KG1 (cell line): ENCODE measurements at places on chromosomes 11 and 22.

DNA sequence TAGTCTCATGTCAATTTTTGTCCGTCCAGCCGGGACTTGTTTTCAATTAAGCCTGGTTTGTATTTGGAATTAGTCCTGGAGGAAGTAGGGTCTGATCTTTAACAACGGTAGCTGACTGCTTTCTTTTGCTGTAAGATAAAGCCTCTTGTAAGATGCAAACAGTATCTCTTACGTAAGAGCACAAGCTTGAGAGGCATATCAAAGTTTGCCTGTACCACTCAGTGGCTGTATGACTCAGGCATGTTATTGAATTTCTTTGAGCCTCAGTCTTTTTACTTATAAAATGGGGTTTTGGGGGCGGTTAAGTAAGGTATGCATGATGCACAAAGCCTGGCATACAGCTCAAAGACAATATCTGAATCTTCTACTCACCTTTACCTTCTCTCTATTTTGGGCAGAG, 198.4 kb upstream of the NARS2 start:
- no peak for DNase-seq

DNA sequence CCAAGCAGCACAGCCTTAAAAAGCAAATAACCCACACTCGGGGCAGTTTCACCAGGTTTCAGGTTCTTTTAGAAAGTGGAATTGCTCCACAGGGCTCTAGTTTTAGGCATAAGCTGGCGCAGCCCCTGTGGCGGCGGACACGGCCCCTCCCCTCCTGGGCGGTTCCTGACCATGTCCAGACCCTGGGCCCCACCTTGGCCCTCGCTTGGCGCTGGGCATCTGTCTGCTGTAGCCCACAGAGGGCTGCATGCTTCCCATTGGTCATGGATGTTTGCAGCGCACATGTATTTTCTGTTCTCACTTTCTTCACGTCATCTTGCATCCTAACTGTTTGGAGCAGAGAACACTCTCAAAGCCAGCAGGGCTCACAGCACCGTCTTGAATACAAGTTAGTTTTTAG, 244.3 kb downstream of the BRD1 start:
- DNase-seq = no peak

GRCh38 chr11:128735935-128736605, 42.2 kb downstream of the FLI1 start:
- DNase-seq = no peak

GRCh38 chr11:111942829-111943228, 5.7 kb downstream of the DIXDC1 start:
- no peak for DNase-seq

DNA sequence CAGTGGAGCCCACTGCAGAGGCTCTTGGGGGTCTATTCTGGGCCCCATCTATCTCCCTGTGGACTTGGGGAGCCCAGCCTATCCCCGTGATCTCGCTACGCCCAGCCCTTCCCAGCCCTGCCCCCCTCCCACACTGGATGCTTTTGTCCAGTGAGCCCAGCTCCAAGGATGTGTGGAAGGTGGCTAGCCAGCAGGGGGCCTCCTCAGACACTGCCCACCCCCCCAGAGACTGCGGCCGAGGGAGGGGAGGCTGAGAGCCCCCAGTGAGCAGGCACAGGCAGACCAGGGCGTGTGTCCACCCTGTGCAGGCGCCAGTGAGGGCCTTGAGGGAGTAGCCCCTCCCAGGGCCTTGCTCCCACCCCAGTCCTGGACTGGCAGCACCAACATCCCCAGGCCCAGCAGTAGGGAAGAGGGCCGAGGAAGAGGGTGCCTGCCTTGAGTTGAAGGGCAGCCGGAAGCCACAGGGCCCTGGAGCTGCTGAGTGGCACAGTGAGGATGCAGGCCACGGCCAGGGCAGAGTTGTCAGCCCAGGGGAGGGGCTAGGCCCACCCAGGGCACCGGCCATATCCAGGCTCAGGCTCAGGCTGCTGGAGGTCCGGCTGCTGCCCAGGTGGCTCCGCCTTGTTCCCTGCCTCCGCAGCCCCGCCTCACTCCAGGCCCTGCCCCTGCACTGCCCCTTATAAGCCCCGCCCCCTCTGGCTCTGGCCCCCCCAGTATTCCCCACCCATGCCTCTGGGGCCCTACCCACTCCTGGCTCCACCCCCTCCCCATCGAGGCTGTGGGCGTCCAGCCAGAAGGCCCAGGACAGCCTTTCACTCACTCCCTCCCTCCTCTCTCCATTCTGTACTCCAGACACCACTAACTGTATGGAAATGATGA, 28.0 kb downstream of the MOB2 start:
- no peak for DNase-seq

- DNase-seq = no peak
These were observed 90.6 kb downstream of the TMEM135 start for GRCh38 chr11:87128372-87128771.

DNA sequence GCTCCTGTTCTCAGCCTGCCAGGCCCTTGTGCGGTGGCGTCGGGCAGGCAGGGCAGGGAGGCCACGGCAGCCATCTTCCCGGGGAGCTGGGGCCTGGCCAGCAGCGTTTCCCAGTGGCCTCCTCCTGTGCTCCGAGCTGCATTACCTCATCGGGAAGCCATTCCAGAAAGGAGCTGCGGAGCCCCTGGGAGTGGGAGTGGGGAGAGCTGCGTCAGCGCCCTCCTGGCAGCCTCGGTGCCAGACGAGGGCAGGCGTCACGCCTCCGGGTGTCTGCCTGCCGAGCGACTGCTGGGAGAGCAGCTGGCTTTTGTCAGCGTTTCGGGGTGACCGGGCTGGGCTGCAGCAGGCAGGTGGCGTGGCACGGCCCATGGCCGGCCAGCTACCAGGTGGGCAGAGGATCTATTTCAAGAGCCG, 30.9 kb upstream of the WNT7B start:
- no peak for DNase-seq

- no peak for DNase-seq
These were observed 458.0 kb upstream of the KIRREL3 start for GRCh38 chr11:127458561-127458960.

DNA sequence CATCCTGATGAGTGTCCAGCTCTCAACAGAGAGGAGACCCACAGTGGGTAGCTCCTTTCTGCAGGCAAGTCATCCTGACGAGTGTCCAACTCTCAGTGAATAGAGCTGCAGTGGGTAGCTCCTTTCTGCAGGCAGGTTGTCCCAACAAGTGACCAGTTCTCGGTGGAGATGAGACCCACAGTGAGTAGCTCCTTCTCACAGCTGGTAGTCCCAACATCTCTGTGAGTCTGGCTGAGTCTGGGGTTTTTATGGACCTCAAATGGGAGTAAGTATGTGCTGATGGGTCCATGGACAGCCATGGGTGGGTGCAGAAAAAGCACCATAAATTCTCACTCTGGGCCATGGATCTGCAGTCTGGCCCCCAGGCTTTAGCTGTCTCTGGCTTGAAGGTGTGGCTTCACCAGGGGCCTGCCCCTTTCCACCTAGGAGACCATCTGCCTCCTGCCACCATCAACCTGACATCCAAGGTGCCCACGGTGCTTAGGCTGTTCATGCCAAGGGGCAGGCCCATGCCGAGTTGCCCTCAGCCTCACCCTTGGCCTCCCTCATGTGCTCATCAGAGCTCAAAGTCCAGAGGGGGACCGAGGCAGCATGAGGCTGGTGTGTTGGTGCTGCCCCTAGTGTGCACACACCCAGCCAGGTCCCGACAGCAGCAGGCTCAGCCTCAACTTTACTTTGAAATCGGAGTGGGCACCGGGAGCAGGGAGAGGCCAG, 15.3 kb downstream of the NPAT start:
- DNase-seq = no peak

DNA sequence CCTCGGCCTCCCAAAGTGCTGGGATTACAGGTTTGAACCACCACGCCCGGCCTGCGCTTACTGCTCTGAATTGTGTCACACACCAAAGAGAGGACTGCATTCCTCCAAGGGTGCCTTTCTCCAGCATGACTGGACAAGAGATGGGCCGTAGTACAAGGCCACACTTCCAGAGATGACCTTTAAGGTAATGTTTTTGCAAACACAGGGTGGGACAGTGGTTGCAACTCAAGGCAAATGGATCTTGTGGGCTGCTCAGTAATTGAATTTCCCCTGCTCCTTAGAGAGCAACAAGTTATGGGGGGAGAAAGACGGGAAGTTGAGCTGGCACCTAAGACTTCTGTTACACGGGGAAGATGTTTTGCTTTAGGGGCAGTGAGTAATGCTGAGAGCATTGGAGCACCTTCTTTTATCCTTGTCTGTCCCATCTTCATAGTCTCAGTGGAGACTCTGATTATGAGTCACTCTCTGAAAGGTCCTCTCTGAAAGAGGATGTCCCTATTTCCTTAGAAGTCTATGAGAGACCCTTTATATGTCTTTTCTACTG, 66.3 kb downstream of the C11orf91 start:
- no peak for DNase-seq

DNA sequence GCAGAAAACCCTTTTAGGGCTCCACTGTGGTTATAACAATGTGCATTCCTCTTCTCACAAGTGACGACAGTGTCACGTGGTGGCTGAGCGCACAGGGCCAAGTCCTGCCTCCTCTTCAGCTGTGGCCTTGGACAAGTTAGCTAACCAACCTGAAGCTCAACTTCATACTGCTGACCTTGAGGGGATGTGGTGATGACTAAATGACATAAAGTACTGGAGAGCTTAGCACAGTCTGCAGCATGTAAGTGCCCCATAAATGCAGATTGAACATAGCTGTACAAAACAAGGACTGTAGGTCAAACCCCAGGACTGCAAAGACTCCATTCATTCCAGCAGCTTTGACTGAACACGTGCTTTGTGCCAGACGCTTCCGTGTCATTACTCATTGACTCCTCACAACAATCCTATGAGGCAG, 20.1 kb upstream of the MRGPRX2 start:
- DNase-seq = no peak

- no peak for DNase-seq
These were observed 112.4 kb downstream of the KCNC1 start for GRCh38 chr11:17846852-17847453.
